ENCODE measurements at places on chromosomes 4 and X.

- no peak for DNase-seq
Observed at GRCh38 chr4:56181140-56181953, 205.9 kb downstream of the AASDH start.

DNA sequence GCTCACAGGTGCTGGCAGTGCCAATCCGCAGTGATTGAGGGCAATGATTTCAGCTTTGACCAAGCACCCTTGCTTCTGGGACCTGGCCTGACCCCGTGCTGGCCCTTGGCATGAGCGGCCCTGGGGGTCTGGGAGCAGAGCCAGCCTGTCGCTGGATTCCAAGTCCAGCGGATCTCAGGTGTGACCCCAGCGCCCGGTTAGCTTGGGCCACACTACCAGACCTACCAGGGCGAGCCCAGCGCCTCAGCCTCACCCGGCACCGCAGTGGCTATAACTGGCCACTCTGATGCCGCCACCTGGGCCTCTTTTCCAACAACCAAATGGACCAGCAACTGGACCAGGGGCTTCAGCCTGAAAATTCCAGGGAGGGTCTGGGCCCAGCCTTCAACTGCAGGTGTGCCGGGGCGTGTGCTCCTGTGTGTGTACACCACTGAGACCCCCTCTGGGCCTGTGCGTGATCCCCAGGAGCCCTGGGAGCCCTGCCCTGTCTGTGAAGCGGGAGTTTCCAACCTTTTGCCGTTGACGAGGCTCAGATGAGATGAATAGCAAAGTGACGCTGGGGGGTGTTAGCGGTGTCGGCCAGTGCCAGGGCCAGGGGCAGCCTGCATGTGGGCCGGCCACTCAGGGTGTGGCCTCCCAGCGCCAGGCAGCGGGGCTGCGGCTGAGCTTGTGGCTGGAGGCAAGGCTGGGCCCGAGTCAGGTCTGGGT lies 658 bp downstream of the SH3TC1 start:
- no peak for DNase-seq

DNA sequence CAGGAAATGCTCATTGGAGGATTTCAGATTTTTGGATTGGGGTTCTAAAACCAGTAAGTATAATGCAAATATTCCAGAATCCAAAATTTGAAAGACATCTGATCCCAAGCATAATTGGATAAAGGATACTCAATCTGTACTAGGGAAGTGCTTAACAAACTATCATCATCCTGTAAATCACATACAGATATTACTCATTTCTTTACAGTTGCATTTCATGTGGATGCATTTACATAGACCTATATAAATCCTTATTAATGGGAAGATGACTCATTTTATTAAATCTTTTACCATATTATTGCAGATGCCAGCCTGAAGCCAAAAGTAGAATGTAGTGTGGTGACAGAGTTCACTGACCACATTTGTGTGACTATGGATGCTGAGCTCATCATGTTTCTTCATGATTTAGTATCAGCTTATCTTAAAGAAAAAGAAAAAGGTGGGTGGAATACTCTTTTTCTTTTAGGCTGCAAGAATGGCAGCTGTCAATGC lies 22.4 kb upstream of the ADAD1 start:
- no peak for DNase-seq

DNA sequence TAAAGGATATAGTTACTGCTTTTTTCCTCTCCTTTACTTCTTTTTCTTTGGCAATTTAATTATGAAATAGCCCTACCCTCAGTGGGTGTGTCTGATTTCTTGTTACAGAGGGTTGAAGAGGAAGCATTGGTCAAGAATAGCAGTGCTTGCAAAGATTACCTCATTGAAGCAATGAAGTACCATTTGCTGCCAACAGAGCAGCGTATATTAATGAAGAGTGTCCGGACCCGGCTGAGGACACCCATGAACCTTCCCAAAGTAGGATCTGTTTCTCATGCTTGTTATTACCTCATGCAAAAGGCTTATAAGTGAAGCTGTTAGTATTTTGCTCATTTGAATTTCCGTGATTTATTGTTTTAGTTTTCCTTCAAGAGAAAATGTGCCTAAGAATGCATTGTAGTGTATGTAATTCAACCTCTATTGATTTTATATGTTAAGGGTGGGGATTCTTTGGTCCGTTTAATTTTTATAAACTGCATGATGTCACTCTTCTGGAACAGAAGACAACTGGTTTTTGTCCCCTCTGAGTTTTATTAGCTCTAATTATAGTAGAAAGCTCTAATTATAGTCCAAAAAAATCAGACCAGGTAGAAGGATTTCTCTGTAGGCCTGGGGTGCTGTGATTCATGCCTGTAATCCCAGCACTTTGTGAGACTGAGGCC lies 27.9 kb upstream of the MSMO1 start:
- no peak for DNase-seq

- no peak for DNase-seq
Observed at GRCh38 chr4:65546882-65547416, 123.3 kb downstream of the EPHA5 start.

DNA sequence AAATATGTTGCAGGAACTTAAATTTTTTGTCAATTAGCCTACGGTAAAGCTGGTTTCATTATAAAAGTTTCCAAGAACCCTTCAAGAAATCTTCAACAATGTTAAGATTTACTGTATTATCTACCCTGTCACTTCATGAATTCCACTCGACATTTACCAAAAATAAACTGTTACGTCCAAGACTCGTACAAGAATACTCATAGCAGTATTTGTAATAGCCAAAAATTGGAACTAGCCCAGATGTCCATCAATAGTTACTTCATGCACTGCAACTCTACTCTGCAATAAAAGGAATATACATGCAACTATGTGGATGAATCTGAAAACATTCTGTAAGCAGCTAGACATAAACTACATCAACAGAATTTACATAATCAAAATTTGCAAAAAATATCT lies 13.4 kb downstream of the RBMX start:
- no peak for DNase-seq

DNA sequence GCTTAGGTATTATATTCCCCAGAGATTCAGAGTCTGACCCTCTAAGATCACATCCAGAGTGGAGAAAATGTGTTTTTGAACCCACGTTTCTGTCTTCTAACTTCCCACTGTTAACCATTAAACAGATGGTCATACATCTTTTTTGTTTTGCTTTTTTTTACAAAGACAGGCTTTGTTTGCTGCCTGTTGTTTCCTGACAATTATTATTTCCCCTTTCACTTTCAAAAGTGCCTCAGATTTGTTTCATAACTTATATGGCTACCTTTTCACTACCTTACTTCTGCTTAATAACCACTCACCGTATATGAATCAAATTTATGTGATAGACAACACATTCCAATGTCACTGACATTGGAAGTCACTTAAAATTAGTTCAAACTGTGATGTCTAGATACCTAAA lies 142.2 kb downstream of the HS3ST1 start:
- no peak for DNase-seq

GRCh38 chrX:7280520-7280919 lies 132.6 kb upstream of the PUDP start:
- no peak for DNase-seq

GRCh38 chr4:118287711-118288451 lies 64.9 kb downstream of the PRSS12 start:
- no peak for DNase-seq

- no peak for DNase-seq
Observed at GRCh38 chr4:102298716-102299115, 46.6 kb downstream of the SLC39A8 start.

- DNase-seq: no peak
Observed at GRCh38 chrX:35800474-35800873, 2.3 kb downstream of the MAGEB16 start.

- no peak for DNase-seq
Observed at GRCh38 chr4:107050525-107051135, 14.5 kb upstream of the DKK2 start.

GRCh38 chr4:156388826-156389225 lies 435.2 kb upstream of the CTSO start:
- no peak for DNase-seq

- DNase-seq: no peak
Observed at GRCh38 chr4:38163216-38164006, 203.2 kb downstream of the PTTG2 start.

GRCh38 chrX:44961817-44962607 lies 89.0 kb downstream of the KDM6A start:
- DNase-seq: no peak

GRCh38 chrX:1661048-1661921 lies 46.4 kb downstream of the ASMT start:
- DNase-seq: no peak

- DNase-seq: no peak
Observed at GRCh38 chr4:88960576-88960975, 96.4 kb downstream of the FAM13A start.

DNA sequence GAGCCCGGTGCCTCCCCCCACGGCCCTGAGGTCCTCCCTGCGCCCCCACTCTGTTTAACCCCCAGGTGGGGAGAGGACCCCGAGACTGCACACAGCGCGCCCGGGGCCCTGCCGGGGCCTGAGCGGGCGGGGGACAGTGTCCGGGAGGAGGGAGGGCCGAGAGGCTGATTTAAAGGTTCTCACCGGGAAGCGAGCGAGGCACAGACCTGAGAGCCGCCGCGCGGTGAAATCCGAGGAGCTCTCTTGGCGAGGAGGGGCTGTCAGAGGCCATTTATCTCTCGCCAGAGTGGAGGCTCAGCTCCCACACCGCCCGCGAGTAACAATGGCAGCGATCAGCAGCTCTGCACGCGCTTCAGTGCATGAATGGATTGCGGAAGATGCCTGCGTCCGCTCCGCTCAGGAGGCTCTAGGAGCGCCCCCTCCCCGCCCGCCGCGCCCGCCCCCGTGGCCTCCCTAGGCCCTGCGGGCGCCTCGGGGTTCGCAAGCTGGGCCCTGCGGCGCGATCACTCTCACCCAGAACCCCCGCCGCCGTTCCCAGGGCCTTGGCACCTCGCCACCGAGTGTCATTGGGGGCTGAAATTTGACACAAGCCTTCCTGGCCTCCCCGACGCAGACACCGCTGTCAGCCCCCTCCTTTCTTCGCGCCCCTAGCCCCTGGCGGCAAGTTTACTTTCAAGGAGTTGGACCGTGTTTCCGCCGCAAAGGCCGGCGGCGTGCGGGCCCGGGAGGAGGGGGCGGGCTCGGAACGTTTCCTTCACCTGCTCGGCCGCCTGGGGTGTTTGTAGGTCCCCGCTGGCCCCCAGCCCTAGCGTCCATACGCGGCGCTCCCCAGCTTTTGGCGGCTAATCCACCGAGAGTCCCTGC lies 48.7 kb upstream of the BCOR start:
- no peak for DNase-seq

DNA sequence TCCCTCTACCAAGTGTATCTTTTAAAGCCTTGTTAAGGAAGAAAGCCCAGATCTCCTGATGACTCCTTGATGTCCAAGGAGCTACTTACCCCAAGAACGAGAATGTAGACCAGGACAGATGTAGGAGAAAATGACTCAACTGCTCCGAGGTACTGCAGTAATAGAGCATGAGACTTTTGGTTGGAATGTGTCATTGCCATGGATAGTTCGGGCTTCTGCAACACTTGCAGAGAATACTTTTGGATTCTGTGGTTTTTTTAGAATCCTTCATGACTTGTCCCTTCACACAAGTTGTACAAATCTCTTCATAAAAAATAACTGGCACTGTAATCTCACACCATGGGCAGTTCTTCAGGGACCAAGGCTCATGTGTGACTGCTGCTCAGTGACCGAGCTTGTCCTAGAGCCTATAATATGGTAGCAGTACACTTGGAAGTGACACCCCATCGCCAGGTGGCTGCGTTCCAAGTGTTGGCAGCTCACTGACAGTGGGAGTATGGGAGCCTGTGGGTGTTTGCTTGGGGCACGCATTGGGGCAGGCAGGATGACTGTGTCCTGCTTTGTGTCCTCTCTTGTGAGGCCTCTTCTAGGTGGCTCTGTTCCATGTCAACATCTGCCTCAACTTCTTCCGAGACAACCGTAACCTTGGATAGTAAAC lies 87.9 kb upstream of the WDR1 start:
- DNase-seq: no peak

- DNase-seq: no peak
Observed at GRCh38 chr4:145842224-145842887, 96.3 kb downstream of the ZNF827 start.

DNA sequence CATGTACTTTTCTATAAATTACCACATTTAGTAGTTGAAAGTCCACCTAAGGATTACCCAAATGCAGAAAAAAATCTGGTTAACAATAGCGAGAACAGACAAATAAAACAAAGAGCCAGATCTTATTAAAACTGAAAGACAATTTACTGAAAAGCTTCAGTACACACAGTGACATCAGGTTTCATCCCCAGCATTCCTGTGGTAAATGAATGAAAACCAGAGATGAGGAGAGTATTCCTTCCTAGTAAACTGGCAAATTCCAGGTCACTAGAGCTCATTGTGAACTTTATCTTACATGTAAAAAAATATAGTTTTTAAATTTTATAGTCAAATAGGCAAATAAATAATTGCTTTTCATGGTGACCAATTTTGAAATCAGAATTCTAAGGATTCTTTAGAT lies 1290.5 kb downstream of the ADGRL3 start:
- DNase-seq: no peak

DNA sequence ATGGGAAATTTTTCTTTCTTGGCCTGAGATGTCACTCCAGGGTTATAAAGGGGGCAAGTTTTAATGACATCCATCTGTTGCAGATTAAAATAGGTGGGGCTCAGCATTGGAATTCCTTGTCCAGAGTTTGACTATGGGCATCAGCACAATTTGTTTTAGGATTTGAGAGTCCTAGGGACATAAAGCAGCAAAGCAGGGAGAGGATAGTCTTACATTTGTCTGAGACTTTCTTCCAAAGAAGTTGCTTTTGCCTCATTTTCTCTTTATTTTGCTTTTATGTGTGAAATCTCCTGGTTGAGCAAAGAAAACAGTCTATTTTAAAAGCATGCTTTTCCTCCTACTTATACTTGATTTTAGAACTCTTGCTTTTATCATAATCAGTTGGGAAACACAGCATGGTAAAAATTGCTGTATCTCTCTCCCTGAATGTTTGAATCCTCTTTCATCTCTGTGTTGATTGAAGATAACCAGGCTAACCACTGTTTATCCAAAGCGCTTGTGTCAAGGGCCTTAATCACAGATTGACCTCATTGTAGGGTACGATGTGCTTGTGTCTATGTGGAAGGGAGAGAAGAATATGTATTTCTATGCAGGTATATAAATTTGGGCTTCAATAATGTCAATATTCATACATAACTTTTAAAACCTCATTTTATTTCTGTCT lies 121.5 kb downstream of the ANK2 start:
- DNase-seq: no peak

Data from vagina (tissue), 2 donors.